ENCODE measurements at places on chromosomes 13 and 19.
A peak's percentile ranks its signal among the peaks of the same experiment; 100 is the strongest.

DNA sequence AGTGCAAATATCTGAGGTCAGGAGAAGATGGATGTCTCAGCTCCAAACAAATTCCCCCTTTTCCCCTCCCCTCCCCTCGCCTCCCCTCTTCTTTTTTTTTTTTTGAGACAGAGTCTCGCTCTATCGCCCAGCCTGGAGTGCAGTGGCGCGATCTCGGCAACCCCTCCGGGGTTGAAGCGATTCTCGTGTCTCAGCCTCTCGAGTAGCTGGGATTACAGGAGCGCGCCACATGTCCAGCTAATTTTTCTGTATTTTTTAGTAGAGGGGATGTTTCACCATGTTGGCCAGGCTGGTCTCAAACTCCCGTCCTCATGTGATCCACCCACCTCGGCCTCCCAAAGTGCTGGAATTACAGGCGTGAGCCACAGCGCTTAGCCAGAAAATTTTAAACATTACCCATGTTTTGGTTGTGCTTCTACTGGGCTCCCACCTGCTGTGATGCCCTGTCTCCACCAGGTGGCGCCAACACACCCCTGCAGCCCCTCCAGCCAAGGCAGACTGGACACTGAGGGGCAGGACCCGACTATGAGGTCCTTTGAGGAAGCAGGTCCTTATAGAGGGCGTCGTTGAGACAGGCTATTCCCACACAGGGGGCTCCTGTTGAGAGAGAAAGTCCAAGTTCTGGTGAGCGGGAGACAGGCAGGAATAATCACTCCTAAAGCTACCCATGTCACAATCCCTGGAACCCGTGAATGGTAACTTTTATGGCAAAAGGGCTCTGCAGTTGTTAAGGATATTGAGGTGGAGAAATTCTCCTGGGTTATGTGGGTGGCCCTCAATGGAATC lies 6.3 kb downstream of the ERICH4 start:
- DNase-seq: no peak

DNA sequence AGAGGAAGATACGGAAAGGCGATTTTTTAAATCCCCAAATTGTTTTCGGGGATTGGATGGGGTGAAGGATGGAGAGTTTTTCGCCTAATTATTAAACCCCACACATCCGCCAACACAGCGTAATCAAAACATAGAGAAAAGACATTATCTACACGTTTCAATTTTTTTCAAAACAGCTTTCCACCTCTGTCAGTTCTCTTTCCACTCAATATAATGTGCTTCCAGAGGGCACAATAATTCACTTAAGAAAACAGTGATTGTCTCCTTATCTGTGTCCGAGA lies 435 bp upstream of the OBI1 start:
- no peak for DNase-seq

DNA sequence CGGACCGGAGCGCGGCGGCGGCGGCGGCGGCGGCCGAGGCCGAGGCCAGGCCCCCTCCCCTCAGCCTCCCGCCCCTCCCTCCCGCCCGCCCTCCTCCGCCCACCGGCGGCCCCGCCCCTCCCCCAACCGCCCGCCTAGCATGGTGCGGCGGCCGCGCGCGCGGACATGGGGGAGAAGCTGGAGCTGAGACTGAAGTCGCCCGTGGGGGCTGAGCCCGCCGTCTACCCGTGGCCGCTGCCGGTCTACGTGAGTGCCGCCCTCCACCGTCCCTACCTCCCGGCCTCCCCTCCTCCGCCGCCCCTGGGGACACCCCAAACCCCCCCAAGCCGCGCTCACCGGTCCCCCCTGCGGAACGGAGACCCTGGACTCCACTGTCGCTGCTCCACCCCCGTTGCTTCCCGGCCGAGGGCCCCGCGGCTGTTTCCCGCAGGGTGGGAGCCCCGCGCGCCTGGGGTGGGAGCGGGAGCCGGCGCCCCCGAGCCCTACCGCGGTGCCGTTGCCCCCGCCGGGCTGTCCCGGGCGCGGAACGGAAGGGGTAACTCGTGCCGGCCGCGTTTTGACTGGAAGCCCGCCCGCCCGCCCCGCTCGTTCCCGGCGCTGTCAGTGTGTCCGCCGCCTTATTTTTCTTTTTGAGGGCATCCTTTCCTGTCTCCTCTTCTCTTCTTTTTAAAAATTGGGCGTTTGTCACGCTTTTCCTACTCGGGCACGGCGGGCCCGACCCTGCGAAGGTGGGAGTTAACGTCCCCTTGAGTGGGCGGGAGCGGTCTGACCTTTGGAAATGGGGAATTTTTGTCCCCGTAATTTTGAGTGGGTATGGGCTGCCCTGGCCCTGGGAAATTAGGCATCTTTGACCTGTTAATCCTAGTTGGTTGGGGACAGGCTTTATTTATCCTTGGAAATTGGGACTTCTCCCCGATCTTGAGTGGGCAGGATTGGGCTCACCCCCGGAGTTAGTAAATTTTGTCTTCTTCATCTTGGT lies 576 bp downstream of the DOT1L start:
- DNase-seq: no peak

DNA sequence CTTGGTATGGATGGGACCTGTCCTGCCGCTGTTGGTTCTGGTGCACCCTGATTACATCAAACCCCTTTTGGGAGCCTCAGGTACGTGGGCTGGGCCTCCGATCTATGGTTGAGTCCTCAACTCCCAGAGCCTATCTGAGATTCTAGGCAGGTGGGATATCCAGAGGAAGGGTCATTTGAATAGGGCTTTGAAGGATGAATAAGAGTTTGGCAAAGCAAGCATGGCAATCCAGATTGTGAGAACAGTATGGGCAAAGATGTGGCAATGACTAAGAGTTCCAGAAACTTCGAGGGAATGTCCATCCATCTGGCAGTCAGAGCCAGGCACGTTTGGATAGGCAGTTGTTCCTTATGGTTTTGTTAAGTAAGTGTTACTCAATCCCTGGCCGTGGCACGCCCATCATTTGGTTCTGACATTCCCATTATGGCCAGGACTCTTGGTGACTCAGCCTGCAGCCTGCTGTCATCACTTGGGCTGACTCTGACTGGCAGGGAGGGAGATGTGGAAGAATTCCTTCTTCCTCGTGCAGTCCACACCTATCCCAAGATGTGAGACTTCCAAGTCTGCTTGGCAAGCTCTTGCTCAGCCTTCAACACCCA lies 21.5 kb downstream of the CYP4F22 start:
- peak; percentile 27 for DNase-seq

DNA sequence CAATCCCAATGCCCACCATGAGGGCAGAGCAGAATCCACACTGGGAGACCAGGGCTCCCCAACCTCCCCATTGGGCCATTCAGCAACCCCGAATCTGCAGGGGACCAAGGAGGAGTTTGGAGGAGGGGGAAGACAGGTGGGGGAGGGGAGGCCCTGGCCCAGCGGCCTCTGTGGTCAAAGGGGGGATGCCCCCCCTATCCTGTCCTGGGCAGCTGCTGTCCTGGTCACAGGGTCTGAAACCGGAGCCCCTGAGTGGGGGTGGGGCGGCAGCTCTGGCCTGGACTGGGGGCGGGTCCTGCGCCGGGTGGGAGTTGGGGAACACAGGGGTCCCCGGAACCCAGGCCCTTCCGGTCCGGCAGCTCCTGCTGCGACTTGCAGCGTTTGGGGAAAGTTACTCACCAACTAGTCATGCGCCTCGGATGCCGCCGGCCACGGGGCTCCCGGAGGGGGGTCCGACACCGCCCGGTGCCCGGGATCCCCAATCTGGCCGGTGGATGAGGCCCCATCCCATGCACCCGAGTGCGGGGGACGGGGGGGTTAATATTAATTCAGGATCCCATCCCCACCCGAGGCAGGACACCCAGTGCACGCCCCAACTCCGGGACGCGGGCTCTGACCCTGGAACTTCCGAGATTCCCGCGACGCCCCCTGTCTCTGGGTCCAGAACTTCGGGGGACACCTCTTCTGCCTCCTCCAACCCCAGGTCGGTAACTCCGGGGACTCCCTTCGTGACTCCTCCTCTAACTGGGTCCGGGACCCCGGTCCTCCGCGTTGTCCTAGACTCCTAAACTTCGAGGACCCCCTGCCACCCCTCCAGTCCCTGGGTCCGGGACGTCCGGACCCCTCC lies 872 bp downstream of the HOMER3 start:
- no peak for DNase-seq

GRCh38 chr13:106789911-106790310 lies 222.0 kb upstream of the ARGLU1 start:
- DNase-seq: no peak

DNA sequence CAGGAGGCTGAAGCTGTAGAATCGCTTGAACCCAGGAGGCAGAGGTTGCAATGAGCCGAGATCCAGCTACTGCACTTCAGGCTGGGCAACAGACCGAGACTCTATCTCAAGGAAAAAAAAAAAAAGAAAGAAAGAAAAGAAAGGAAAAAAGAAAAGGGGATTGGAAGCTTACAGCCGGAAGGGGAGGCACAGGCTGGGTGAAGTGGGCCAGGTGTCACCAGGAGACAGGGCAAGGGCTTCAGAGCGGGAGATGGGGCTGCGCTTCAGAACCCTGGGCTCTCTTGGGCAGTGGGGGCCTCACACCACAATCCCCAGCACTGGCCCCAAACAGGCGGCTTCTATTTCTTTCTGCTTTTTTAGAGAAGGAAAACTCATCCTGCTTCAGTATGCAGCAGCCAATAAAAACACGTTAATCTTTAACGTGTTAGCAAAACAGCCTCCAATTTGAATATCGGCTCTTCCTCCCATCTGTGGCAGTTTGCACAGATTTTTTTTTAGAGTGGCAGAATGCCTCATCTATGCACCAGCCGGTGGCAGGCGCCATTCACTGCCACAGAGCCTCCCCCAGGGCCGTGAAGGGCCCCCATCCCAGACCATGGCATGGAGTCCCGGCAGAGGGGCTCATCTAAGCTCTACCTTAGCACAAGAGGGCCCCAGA lies 46.6 kb upstream of the C19orf12 start:
- DNase-seq: no peak

GRCh38 chr19:1466461-1467214 lies 12.4 kb downstream of the C19orf25 start:
- DNase-seq: no peak

GRCh38 chr19:3210347-3211017 lies 14.0 kb upstream of the CELF5 start:
- no peak for DNase-seq

GRCh38 chr19:55468054-55468393 lies 3.5 kb upstream of the C19orf85 start:
- DNase-seq: no peak

DNA sequence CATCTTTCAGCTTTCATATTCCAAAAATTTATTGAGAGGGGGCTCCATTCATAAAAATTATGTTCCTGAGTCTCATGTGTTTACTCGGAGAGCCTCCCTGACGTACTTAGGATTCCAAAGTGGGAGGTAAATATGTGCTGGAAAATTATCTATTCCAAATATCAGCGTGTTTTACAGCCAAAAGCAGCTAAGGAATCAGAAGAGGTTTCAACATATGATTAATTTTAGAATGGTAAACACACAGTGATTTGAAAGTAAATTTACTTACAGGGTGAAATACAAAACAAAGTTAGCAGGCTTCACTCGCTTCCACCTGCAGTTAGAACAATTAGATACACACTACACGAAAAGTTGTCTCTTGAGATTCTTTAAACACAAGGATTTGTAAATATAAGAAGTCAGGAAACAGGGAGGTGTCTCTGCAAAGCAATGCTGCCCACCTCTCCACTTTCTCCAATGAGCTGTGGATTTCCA lies 313.8 kb upstream of the NBEA start:
- DNase-seq: no peak

DNA sequence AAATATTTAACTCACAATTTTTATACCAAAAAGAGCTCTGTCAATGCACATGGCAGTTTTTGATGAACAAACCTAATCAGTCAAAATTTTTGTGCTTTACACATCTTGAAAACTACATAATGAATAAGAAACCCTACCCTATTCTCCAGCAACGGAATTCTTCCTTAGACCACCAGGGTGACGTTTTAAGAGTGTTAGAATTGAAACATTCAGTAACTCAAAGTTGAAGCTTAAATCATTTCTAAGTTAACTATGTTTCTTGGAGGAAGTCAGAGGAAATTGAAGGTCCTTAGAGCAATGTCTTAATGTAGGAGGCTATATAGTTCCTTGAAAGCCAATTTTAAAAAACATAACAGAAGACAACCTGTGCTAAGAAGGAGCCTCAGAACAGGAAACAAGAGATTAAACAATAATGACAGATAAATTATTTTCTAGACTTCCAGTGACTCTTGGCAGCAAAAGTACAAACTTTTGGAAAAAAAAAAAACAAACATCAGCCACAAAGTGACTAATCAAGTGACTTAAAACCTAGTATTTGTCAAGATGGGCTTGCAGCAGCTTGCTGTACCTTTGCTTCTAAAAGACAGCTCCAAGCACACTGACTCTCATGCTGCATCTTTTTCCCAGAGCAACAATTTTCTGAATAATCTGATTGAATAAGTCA lies 6.2 kb downstream of the SPRY2 start:
- no peak for DNase-seq

- DNase-seq: no peak
Measured at GRCh38 chr19:31611046-31611877, 262.0 kb upstream of the TSHZ3 start.

DNA sequence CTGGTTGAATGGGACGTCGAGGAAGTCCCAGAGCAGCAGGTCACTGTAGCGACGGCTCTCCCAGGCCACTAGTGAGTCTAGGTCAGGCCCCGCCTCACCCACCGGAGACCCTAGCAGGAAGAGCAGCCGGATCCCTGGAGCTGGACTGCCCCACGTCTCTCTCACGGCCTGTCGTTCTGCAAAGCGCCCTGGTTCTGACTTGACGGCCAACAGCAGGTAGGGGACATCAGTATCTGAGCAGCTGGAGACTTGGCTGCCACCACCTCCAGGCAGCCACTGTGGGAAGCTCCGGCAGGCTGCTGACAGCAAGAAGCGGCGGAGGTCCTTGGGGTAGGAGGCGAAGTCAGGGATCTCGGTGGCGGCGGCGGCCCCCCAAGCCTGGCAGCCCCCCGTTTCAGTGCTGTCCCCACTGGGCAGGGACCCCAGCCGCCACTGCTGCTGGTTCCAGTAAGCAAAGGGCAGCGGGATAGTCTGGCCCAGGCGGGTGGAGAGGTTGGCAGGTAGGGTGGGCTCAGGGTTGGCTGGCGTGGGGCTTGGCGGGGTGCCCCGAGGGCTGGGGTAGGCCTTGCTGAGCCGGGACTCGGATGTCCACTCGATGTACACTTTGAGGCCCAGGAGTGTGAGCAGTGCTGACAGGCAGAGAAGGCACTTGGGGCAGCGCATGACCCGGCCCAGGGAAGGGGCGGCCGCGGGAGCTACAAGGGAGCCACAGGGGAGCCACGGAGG lies 895 bp downstream of the B3GNT8 start:
- DNase-seq: no peak

GRCh38 chr19:40005691-40006272 lies 8.9 kb downstream of the ZNF546 start:
- no peak for DNase-seq

DNA sequence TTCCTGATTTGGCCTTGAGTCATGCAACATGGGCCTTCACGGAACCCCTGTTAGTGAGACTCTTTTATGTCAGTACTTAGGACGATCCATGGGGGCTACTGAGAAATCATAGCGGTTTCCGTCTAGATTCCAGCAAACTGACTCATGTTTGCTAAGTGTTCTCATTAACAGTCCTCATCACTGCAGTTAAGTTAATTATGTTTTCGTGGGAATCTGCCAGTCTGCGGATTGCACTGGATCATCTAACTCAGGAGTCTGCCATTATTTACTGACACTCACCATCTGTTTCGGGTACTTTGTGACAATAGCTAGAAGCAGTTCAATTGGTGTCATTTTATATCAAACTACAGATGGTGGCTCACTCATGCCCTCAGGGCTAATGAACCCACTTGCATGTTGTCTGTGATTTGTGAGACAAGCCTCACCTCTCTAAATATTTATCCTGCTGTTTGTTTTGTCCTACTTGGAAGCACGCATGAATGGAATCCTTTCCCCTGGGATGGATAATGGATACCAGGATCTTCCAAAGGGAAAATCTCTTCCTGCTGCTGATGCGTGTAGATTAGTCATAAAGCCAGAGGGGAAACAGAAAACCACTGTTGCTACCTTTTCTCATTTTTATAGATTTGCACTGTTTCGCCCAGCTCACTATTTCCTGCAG lies 61.8 kb downstream of the RAB20 start:
- peak; percentile 85 for DNase-seq

All from GM04503 (cell line).